Activated naive CD8-positive, alpha-beta T cell treated with anti-CD3 and anti-CD28 coated beads, Interleukin-2, amount 50 U/mL, for 24 hours (primary cell): ENCODE measurements at places on chromosomes 6 and 20.

GRCh38 chr6:21064756-21065340, 528.7 kb upstream of the SOX4 start:
- no peak for DNase-seq

GRCh38 chr6:20565342-20565741, 31.1 kb downstream of the CDKAL1 start:
- DNase-seq, result no peak

GRCh38 chr6:55447891-55448290, 120.6 kb downstream of the GFRAL start:
- DNase-seq, result no peak

DNA sequence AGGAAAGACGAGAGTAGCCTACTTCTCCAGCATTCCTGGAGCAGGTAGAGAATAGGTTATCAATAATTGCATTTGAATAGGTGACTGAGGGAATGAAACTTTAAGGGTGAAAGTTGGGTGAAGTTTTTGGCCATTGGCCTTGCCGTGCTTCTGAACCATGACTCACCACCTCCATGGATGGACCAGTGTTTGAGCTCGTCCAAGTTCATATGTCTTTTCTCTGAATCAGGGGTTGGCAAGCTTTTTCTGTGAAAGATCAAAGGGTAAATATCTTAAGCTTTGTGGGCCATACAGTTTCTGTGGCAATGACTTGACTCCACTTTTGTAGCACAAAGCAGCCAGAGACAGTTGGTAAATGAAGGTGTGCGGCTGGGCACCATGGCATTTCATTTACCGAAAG, 31.8 kb downstream of the SNRNP48 start:
- no peak for DNase-seq

DNA sequence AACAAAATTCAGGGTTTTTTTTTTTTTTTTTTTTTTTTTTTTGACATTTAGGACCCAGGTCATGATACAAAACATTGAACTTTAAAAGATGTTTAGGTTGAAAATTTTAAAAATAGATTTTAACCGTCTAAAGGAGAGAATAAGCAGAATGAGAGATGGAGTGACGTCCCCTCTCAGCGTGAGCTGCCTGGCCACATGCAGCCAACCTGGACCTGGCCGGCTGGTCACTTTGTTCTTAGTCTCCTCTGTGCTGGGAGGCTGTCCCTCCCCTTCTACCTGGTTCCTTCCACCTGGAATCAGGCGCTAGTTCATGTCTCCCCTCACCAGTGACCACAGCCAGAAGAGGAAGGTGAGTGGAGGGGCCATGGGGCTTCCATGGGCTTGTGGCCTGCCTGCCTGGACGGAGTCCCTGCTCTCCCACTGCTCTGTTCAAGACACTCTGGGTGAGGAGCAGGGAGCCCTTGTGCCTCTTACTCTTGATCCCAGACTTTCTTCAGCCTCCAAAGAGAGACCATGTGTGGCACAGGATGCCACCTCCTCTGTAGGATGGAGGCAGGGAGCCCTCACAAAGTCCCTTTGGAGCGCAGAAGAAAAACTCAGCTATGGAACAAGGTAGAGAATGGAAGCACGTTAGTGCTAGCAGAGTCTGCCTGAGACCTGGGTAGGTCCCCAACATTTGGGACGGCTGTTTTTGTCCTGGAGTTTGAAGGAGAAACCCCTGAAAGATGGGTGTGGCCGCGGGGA, 31.7 kb downstream of the IRF4 start:
- no peak for DNase-seq

DNA sequence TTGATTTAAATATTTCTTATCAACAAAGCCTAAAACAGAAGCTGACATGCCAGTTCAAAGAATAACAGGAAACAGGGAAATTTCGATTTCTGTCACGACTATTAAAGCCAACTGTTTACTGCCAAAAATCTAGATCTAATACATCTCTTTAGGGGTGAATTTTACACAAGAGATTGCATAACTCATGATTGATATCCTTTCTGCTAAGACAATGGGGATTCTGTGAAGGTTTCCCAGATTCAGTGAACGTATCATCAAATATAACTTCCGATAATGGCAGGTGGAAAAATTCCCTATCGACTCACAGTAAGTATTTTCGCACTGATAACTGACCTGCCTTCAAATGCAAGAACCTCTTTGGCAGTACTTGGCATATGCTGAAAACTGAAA, 42.9 kb downstream of the NHSL1 start:
- DNase-seq, result no peak

GRCh38 chr6:78484198-78485064, 382.9 kb upstream of the IRAK1BP1 start:
- DNase-seq, result no peak

DNA sequence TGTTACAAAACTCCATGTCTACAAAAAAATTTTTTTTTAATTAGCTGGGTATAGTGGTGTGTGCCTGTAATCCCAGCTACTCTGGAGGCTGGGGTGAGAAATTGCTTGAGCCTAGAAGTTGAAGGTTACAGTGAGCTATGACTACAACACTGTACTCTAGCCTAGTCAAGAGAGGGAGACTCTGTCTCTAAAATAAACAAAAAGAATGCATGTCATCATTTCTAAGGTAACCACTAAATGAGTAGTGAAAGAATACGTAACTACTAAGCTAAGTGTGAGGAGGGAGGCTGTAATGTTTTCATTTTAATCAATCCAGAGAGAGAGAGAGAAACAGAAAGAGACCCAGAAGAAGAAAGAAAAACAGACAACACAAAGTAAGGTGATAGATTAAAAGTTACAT, 9.9 kb downstream of the SYCP2 start:
- no peak for DNase-seq

GRCh38 chr6:106446287-106446885, 85.9 kb downstream of the CRYBG1 start:
- DNase-seq, result no peak
